ENCODE measurements at places on chromosomes 3 and 15. TPM values are rescaled to one million over a fixed set of nuclear protein-coding genes. Genes with fewer than 3 reads are reported as not detected.

Gene LRRC34
- total RNA-seq, result not detected

Gene AADAC
- total RNA-seq, result 16.4 TPM

Gene GUCA1C
- total RNA-seq, result not detected

Gene UMPS
- total RNA-seq, result 48.1 TPM

Gene FAM227B
- 0.98 TPM for total RNA-seq

Gene PLSCR2
- total RNA-seq, result not detected

Gene ELP6
- total RNA-seq, result 26.6 TPM

Gene TM4SF1
- 1,908 TPM for total RNA-seq
